ENCODE measurements at places on chromosomes 4 and X.

GRCh38 chr4:62816566-62816965 lies 1592.7 kb downstream of the TECRL start:
- DNase-seq, result no peak

DNA sequence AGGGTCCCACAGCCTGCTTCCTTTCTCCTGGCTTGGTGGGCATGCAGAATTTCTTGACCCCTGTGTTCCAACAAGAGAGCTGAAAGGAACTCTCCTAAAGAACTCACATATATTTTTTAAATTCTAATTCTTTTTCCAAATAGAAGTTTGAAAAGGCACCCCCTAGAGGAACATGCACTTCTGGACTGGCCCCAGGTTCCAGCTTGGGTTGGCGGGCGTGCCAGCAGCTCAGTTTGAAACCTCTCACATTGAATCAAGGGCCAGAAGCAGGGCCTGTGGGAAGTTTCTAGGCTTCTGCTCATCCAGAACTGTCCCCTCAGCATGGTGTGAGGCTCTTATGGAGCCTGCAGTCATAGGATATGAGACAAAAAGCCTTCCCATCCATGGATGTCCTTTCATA lies 132.6 kb downstream of the ATG4A start:
- no peak for DNase-seq

DNA sequence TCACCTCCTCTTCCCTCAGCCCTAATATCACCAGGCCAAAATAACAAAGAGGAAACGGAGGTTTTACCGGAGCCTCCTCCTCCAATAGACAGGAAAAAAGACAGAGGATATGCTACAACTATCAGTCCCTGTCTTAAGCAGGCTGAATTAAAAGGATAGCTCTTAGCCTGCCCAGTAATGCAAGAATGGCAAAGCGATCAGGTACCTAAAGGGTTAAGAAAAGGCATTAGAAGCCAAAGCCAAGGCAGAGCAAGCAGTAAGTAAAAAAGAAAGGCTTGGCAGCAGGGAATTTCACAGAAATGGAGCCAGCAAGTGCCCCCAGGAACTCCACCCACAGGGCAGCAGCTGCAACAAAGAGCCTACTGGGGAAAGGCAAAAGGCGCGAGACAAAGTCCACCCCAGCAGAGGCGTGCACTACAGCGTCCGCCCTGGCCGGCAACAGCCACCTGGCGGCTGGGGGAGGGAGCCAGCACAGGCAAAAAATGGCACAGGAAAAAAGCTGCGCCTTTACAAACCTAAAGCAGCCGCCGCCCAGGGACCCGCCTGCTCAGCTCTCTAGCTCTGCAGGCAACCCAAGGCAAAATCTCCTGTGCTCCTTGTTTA lies 220.6 kb upstream of the ZC4H2 start:
- DNase-seq, result no peak

DNA sequence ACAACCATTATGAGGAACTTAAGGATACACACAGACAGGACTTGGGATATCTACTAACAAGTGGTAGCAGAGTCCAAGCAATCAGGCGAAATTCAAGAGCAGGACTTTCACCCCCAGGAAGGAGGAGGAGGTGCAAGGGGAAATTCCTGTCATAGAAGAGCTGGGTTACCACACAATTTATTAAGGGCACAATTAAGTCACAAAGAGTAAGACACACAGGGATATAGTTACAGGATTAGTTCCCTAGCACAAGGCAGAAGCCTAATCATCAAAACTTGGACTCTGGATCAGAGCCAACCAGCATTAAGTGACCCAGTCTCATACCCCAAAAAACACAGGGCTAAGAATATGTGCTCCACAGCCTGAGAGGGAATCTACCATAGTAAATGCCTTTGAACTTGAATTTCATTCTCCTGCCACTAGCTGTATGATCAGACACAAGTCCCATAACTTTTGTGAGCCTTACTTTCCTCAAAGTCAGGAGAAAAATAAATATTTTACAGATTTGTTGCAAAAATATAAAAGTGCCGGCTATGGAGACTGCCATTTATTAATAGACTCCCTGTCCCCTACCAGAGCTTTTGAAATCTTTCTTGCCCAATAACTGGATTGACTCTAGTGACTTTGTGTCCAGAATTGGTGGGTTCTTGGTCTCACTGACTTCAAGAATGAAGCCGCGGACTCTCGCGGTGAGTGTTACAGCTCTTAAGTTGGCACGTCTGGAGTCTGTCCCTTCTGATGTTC lies 87.0 kb downstream of the SYNPO2 start:
- no peak for DNase-seq

DNA sequence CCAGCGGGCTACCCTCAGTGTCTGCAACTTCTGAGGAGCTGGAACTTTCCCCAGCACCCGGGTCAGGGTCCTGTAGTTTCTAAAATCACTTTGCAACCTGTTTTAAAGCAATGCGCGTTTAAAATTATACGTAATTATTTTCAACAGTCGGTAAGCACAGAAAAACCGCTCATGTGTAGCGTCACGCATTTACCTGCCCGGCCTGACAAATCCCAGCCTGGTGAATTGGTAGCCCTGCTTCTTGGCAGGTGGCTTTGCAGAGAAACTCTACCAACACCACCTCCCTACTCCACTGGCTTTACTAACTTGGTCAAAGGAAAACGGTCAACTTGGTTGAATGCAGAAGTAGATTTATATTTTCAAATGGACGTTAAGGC lies 640 bp downstream of the BANK1 start:
- DNase-seq, result peak; percentile 42

DNA sequence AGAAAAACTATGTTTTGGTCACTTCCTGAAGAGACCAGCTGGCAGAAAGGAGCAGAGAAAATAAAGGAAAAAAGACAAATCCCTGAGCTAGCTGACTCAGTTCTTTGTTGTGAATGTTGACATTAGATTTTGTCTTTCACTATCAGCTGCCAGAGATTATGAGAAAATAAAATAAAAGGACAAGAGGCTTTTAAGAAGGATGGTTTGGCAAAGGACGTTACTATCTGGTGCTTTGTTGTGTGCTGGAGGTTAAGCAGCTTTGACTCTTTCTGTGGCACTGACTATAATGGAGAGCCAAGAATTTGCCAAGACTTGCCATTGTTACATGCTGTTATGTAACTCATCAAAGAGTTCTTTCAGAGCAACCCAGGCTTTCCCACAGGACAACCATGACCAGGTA lies 12.1 kb downstream of the ASB5 start:
- no peak for DNase-seq

DNA sequence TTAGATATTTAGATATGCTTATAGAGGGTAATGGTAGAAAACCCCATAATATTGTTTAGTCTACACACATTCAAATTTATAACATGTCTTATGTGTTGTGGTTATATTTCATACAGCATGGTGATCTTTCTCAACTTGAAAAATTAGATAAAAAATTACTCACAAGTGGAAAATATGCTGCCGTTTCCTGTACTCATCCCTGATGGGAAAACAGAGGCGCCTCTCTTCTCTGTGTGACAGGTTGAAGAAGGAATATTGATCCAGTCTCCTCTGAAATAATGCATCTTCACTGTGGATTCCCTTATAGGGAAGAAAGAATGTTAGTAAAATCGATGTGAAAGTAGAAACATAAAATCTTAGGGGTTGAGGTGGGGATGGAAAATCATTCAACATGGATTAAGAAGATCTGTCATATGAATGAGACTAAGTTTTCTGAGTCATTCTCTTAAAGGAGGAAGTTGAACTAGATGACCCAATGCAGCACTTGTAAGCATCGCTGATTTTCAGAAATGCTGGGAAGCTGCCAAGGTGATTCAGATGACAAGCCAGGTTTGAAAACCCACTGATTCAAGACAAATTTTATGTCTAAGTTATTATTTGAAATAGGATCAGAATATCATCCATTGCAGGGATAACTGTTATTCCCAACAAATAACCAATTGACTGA lies 70.7 kb downstream of the ANKRD50 start:
- no peak for DNase-seq

- no peak for DNase-seq
Measured at GRCh38 chr4:4532371-4533154, 9.3 kb downstream of the STX18 start.

DNA sequence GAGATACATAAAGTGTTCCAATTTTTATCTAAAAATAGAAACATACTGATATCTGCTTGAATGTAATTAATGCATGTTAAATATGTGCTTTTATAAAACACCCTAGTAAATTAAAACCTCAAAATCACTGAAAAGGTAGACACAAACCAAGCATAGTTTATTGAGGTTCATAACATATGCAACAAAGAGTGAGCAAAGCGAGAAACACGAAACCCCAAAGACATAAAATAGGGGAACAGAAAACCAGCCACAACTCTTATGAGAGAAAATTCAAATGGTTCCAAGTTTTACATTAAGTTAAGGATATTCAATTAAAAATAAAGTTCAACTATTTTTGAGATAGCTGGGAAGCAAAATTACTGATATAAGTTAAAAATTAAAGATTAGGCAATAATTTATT lies 336.4 kb upstream of the AGA start:
- no peak for DNase-seq

DNA sequence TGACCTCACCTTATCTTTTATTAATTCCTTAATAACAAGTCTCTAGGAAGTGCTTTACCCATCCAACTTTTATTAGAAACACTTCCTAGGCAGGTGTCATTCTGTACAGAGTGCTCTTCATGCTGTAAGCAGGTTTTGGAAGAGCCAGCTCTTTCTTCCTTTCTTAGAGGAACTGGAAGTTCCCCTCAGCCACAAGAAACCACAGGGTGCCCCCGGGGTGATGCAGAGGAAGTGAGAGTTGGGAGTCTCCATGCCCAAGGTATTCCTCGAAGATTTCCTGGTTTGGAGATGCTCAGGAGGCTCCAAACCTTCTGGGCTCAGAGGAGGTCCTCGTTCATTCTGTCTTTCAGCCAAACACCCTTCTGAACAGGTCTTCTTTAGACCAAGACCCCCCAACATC lies 83.8 kb downstream of the EGF start:
- no peak for DNase-seq

DNA sequence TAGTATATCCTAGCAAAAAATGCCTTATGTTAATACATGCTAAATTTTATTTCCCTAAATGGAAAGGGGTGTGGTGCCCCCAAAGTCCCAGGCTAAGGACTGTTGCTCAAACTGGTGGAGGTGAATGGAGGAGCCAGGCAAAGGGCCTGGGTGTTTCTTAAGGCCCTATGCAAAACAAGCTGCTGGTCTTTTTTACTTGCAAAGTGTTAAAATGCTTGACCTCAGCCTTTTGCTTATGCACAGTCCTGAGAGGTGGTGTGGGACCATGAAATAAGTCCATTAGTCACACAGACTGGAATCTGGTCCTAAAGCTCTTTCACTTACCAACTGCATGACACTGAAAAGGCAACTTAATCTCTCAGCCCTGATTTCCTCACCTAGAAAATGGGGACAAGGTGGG lies 223.5 kb upstream of the MBNL3 start:
- DNase-seq, result no peak

Measured in NCI-H345 (cell line).